ENCODE measurements at places on chromosomes 16 and 17.
A peak's percentile ranks its signal among the peaks of the same experiment; 100 is the strongest.

- no peak overlapping the region for H3K4me3 ChIP-seq
Measured at GRCh38 chr17:78828470-78829185, 12.0 kb downstream of the USP36 start.

DNA sequence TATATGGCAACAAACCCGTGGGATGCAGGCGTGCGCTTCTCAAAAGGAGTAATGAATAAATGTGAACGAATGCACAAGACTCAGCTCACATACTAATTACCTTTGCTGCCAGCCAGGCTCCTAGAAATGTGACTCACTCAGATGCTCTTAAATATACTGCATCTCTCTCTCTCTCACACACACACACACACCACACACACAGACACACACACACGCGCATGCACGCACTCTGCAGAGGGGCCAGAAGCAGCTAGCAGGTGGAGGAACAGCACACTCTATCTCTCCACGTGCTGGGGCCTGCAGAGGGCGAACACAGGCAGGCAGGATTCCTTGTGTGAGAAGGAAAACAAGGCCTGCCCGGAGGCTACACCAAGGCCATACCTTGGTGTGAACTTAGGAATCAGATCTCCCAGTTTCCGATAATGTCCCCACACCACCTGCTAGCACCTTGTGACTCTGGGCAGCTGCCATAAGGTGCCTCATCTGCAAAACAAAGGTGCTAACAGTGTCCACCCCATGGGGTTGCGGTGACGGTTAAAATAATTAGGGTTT lies 5.3 kb downstream of the GPRC5B start:
- peaks cover 27% of the 10 kb centered on the region for H3K27me3 ChIP-seq
- H3K4me3 ChIP-seq = no peak overlapping the region
- H3K36me3 ChIP-seq = no peaks in the 10 kb centered on the region

GRCh38 chr16:85266857-85267256 lies 154.6 kb upstream of the CIBAR2 start:
- H3K4me1 ChIP-seq = no peaks in the 10 kb centered on the region
- H3K4me3 ChIP-seq = no peak overlapping the region

DNA sequence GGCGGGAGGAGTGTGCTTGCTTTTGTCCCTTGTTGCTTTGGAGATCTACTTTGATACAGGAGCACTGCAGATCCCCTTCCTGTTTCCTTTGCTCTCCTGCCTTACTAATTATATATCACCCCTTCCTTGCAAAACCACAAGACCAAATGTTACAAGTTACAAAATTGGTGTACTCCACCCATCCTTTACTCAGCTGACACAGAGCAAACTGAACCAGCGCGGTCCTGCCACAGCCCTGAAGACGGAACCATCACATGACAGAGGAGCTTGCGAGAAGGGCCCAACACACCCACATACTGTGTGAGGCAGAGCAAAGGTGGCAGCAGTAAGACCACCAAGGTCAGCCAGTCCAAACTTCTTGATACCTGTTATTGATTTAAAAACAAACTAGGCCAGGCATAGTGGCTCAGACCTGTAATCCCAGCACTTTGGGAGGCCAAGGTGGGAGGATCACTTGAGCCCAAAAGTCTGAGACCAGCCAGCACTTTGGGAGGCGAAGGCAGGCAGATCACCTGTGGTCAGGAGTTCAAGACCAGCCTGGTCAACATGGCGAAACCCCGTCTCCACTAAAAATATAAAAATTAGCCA lies 33.2 kb downstream of the CYTH1 start:
- H3K4me1 ChIP-seq = peaks cover 97% of the 10 kb centered on the region
- H3K27ac ChIP-seq = peak overlapping the region; percentile 93
- peak; percentile 83 for DNase-seq
- peak overlapping the region; percentile 39 for H3K4me3 ChIP-seq
